ENCODE measurements at places on chromosomes 12 and 14.

DNA sequence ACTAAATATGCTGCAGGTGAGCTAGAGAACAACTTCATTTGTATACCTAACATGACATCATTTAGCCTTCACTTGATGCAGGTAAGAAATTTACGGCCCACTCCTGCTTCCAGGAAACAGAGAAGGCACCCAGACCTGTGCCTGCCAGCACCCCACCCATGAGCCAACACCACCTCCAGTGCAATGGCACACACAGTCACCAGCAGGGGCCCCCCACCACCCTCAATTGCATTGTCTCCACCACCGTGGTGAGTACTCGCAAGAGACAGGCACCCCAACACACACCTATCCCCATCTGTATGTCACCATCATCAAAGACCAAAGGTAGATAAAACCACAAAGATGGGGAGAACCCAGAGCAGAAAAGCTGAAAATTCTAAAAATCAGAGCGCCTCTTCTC is 107.6 kb downstream of the KLHL28 start:
- no peak for DNase-seq

DNA sequence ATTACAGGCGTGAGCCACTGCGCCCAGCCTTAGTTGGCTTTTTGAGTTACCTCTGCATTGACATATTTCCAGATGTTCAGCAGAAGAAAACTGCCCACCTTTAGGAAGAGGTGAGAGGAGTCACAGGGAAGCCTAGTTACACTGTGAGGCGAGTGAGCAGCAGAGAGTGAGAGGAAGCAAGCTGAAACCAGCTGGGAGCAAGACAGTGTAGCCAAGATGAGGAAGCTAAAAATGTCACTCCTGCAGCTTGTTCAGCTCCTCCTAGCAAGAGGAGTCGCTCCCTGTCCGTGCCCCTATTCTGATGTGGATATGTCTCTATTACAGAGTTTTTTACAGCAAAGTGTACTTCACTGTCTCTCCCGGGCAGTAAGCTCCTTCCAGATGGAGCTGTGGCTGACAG is 127.6 kb downstream of the GXYLT1 start:
- no peak for DNase-seq

GRCh38 chr14:77177702-77178101 is 3.9 kb upstream of the TMEM63C start:
- no peak for DNase-seq

- no peak for DNase-seq
Measured at GRCh38 chr12:57623811-57624390, 9.1 kb downstream of the B4GALNT1 start.

DNA sequence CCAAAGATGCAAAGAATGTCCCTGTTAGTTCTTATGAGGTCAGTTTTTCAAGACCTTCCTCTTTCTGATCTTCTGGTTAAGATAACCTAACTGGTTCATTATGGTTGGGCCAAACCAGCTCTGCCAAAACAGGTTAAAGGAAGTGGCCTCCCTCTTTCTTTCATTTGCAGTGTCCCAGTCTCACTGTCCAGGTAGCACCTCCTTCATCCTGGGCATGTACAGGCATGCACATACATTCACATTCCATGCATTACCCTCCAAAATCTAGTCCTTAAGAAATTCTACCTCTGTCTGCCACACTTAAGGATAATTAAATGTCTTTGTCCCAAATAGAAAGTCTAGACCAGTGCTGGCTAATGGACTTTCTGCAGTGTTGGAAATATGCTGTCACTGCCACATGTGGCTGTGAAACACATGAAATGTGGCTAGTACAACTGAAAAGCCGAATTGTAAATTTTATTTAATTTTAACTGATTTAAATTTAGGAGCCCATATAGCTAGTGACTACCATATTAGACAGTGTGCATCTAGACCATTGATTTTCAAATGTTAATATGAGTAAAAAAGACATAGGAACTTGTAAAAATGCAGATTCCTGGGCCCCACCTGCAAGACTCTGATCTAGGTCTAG is 169.3 kb downstream of the PCNX1 start:
- no peak for DNase-seq

DNA sequence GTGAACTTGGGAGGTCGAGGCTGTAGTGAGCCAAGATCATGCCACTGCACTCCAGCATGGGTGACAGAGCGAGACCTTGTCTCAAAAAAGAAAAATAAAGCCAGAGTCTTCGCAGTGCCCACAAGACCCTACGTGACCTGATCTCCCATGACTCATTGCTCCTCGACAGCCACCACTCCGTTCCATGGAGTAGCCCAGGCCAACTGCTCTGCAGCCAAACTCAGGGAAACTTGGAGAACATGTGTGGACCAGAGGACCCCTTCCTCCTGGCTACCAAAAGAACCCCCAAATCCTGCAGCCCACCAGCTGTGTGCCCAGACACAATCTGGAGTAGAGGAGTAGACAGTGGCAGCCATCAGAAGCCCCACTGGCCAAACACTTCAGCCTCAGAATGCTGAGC is 32.1 kb upstream of the PPP2R5C start:
- no peak for DNase-seq

DNA sequence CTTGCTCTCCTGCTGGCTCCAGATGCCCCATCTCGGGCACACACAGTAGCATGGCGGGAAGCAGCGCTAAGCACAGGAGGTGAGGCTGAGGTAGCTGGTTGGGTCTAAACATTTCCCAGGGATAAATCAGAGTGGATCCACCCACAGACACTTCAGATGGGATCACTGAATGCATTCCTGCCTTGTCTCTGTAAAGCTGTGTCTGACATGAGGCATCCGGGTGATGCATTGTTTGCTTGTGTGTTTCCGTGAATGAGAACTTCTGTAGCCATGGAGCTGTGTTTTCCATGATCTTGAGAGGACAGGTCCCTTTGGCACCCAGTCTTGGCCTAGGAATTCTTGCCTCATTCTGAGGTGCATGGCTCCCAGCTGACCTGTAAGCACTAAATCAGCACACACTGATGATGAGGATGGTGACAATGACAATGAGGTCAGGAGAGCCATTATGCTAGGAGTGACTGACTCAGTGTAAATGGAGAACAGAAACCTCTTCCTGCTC is 6.7 kb upstream of the KRT75 start:
- DNase-seq, result peak; percentile 2

DNA sequence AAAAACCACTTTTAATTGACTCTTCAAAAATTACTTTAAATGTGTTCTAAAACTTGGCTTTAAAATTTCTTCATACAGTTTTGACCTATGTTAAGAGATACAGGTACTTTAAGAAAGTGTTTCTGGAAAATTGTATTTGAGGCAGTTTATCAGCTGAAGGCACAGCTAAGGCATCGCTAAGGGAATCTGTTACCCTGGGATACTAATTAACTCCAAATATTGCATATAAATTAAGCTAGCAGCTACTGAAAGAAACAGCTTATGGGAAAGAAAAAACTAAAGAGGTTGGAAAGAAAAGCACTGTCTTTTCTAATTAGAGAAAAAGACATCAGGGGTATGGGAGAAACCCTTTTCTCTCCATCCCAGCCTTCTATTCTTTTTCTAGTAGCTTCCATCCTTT is 134.1 kb upstream of the SLC35F4 start:
- no peak for DNase-seq

GRCh38 chr12:92363295-92364146 is 217.9 kb upstream of the BTG1 start:
- peak; percentile 17 for DNase-seq

DNA sequence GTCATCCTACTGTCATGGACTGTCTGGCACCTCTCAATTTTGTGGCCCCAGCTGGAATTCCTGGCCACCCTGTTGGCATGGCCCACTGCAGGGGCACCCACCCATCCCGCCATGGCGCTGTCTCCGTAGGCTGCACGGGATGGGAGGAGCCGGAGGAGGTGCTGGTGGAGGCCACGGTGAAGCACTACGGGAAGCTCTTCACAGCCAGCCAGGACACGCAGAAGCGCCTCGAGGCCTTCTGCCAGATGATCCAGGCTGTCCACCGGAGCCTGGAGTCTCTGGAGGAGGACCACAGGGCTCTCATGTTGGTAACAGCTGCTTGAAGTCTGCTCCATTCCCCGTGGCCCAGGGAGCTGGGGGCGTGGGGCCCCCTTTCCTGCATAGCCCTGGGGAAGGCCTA is 3.9 kb downstream of the CCDC197 start:
- DNase-seq, result no peak

- no peak for DNase-seq
Measured at GRCh38 chr12:193261-193660, 20.7 kb downstream of the SLC6A12 start.

GRCh38 chr12:127445581-127446139 is 821.3 kb upstream of the TMEM132C start:
- no peak for DNase-seq

DNA sequence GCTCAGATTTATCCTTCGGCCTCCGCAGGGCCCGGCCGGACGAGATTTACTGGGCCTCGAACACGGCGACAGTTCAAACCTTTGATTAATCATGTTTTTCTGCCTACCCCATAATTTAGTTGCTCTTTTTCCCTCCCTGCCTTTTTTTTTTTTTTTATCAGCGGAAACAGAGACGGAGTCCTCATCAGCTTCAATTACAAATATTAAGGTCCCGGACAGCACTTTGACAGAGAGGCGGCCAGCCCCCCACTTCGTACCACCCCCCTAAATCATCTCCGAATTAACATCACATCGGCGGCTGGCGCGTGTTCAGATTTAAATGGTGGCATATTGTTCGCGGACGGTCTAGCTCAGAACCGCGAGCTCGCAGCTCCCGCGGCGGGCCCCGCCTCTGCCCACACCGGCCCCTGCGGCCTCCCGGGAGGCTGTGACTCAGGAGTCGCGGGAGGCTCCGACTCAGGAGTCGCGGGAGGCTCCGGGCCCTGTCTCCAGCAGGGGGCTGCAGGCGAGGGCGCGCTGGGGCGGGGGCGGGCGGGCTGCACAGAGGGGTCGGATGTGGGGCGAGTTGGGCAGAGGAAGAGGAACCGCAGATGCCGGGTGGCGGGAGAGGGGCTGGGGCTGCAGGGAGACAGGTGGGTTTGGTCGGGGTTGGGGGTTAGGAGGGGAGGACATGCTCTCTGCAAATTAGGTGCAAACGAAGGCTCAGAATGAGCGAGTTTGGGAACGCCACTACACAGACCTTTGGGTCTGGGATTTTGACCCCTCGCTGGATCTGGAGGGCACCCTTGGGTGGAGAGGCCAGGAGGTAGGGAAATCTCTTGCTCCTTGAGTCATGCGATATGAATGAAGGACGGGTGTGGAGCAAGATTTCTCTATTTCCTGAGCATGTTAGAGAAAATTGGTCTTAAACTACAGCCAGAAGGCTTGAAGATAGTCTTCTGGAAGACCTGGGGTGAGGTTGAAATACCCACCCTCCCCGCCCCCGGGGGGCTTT is 19.6 kb upstream of the ATP5MC2 start:
- DNase-seq, result peak; percentile 56

DNA sequence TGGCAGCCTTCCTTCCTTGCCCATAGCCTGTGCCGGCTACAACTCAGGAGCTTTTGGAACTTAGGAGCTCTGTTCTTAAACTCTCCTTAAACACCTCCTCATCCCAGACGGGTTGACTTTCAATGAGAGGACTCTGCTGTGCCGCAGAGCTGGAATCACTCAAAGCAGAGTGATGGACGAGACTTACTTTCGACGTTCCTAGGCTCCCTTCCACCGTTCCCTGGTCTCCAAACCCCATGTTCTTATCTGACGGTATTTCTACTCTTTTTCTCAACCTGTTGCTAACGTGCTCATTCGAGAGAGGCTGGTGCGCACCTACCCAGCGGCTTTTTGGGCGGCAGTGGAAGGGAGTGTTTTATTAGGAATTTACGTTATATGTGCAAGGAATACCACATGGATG is 232.7 kb downstream of the CACNA1C start:
- DNase-seq, result no peak

DNA sequence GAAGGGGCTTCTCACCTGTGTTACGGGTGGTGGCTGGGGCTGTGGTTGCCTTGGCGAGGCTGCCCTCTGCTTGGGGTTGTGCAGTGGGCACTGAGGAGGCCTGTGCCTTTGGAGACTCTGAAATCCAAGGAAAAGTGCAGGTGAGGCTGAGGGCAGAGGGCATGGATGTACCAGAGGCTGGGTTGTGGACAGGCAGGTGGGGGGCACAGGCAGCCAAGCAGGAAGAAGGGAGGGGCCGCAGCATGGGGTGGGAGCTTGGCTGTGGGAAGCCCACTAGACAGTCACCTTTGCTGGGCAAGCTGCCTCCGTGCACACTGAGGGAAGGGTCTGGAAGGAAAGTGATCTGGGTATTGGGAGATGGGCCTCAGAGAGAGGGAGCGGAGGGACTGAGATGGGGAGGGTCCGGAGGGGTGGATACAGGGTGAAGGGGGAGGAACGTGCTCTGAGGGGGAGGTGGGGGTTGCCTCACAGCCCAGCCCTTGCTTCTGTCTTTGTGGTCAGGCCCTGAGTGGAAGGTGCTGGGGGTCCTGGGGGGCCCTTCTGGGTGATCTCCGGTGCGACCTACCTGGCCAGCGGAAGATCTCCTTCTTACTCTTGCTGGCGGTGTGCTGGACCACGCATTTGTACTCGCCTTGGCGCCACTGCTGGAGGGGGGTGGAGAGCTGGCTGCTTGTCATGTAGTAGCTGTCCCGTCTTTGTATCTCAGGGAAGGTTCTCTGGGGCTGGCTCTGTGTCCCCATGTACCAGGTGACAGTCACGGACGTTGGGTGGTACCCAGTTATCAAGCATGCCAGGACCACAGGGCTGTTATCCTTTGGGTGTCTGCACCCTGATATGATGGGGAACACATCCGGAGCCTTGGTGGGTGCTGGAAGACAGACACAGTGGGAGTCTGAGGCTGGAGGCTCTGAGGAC is 318.7 kb downstream of the TMEM121 start:
- no peak for DNase-seq

GRCh38 chr12:100573292-100574186 is at the start of gene GAS2L3:
TSS of gene GAS2L3 (plus strand) at chr12:100573684. CDS start at chr12:100594905, 21,221 bp downstream.
- peak; percentile 71 for DNase-seq

DNA sequence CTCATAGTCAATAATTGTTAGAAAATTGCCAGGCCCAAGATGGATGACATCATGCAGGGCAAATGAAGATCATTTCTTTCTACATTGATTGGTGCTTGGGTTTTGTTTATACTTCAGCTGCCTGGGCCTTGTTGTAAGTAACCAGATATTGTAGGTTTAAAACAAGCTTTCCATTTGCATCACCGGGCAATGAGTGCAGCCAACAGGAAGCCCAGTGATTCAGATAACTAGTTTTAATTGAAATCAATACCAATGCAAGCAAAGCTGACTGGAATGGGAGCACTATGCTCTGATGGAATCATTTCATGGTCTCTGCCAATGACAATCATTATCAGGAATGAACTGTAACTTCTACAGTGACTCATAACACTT is 279.3 kb downstream of the DUSP6 start:
- DNase-seq, result peak; percentile 75

GRCh38 chr14:30159374-30159773 is 231.7 kb upstream of the PRKD1 start:
- DNase-seq, result no peak
